ENCODE measurements at places on chromosomes 3 and 15. TPM values are rescaled to one million over a fixed set of nuclear protein-coding genes. Genes with fewer than 3 reads are reported as not detected.

The MAGEF1 gene
- total RNA-seq = 75.9 TPM

The ITGA11 gene
- 11.4 TPM for total RNA-seq

The CADM2 gene
- total RNA-seq = not detected

The ATP13A5 gene
- 0.30 TPM for total RNA-seq

- no peak for DNase-seq
Measured at GRCh38 chr3:46736006-46736872, 18.6 kb upstream of the PRSS50 start.

DNA sequence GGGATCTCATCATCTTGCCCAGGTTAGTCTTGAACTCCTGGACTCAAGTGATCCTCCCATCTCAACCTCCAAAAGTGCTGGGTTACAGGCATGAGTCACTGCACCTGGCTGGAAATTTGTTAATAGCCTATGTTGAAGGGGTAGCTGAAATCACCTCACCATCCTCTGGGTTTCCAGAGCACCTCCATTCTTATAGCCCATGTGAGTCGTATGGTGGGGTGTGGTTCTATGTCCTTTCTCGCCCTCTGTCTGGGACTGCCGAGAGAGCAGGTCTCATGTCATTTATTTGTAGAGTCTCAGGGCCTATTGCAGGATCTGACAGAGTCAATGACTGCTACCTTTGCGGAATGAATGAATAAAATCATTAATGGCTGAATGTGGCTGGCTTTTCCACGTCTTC lies 20.9 kb downstream of the CEMIP start:
- DNase-seq = no peak

- peak; percentile 62 for DNase-seq
Measured at GRCh38 chr3:156175570-156175969, 55.2 kb downstream of the KCNAB1 start.

DNA sequence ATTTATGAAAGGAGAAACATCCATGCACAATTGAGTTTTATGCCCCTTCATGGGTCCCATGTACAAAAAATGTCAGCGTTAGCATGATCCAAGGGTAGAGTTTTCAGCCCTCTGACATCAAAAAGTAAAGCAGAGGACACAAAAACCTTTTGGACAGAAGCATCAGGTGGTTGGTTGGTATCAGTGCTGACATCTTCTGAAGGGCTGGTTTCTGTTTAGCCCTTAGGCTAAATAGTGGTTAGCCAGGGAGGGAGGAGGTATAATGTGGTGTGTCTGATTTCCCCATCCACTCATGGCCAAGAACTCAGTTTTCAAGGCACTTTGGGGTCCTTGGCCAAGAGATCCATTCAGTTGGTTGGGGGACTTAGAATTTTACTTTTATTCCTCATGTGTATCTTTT lies 16.5 kb downstream of the CCDC66 start:
- DNase-seq = no peak

- DNase-seq = no peak
Measured at GRCh38 chr3:132662212-132662611, 2.1 kb downstream of the UBA5 start.

- peak; percentile 78 for DNase-seq
Measured at GRCh38 chr3:50562861-50563260, 4.7 kb downstream of the C3orf18 start.
